GM10248 (cell line): ENCODE measurements at places on chromosomes 6 and 20.

- DNase-seq: no peak
Measured at GRCh38 chr20:62171245-62171644, 11.6 kb upstream of the MTG2 start.

GRCh38 chr20:20009784-20010253 is 7.3 kb upstream of the NAA20 start:
- no peak for DNase-seq

- no peak for DNase-seq
Measured at GRCh38 chr6:4176907-4177306, 41.5 kb upstream of the ECI2 start.

GRCh38 chr20:37627060-37627766 is 66.6 kb upstream of the CTNNBL1 start:
- peak; percentile 45 for DNase-seq

DNA sequence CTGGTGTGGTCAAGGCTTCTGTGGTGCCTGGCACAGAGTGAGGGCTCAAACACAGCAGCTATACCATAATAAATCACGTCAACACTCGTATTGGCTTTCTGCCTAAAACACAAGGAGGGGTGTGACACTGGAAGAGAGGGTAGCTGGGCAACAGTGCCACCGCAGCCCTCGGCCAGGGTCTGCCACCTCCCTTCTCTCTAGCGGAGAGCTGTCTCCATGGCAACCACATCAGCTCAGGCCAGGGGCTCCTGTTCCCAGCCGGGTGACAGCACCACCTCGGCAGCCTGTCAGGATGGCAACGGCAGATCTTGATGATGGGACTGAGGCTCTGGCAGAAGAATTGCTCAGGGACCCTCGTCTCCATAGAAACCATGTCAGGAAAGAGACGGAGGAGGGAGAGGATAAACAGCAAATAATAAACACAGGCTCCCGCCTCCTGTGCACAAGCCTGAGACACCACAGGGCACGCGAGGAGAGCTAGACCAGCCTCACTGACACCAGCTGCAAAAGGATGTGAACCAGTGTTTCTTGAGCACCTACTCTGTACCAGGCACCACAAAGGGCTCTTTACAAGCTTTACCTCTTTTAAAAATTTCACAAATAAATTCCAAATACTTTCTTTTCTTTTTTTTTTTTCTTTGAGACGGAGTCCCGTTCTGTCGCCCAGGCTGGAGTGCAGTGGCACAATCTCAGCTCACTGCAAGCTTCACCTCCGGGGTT is 50.4 kb upstream of the TLDC2 start:
- DNase-seq: no peak

- no peak for DNase-seq
Measured at GRCh38 chr6:6351511-6352025, 31.1 kb upstream of the F13A1 start.

GRCh38 chr6:42783876-42784642 is 2.2 kb downstream of the BICRAL start:
- no peak for DNase-seq

GRCh38 chr6:152680151-152680550 is 17.5 kb upstream of the MYCT1 start:
- no peak for DNase-seq

GRCh38 chr20:19620446-19620845 is 137.6 kb upstream of the RIN2 start:
- no peak for DNase-seq

- no peak for DNase-seq
Measured at GRCh38 chr6:111990214-111990613, 63.7 kb upstream of the CCN6 start.

- DNase-seq: no peak
Measured at GRCh38 chr20:45036044-45036755, 64.7 kb downstream of the KCNS1 start.

GRCh38 chr6:152572338-152573088 is 64.6 kb downstream of the SYNE1 start:
- DNase-seq: no peak

DNA sequence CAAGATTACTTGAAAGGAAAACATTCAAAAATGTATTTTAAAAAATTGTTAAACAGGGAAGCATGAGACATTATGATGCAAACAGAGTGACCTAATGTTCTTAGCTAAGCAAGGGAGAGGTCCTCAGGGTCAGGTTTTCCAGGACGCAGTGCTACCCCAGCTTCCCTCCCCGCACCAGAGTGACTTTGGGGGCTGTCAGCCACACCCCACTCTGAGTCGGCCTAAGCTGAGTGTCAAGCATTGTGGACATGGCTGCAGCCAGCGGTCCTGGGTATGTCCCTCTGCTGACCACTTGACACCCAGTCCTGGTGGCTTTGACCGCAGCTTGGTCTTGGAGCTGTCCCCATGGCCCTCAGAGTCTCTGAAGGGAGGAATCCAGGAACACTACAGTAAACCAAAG is 54.9 kb upstream of the CD93 start:
- no peak for DNase-seq

DNA sequence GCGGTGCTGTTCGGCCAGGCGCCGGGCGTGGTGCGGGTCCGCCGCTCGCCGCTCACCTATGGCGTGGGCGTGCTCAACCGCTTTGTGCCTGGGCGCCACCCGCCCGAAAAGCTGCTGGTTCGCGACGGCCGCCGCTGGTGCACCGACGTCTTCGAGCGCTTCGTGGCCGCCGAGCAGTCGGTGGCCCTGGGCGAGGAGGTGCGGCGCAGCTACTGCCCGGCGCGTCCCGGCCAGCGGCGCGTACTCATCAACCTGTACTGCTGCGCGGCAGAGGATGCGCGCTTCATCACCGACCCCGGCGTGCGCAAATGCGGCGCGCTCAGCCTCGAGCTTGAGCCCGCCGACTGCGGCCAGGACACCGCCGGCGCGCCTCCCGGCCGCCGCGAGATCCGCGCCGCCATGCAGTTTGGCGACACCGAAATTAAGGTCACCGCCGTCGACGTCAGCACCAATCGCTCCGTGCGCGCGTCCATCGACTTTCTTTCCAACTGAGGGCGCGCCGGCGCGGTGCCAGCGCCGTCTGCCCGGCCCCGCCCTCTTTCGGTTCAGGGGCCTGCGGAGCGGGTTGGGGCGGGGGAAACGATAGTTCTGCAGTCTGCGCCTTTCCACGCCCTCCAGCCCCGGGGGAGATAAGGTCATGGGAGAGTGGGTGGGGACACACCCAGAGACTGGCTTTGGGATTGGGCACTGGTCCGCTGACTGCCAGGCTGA is 15.7 kb downstream of the ADISSP start:
- peak; percentile 71 for DNase-seq

- no peak for DNase-seq
Measured at GRCh38 chr6:47366335-47366890, 56.7 kb upstream of the TNFRSF21 start.

- no peak for DNase-seq
Measured at GRCh38 chr6:52724042-52724405, 39.3 kb downstream of the GSTA2 start.

- no peak for DNase-seq
Measured at GRCh38 chr20:37895166-37895565, 7.8 kb upstream of the VSTM2L start.
